ENCODE measurements at places on chromosomes 12 and 14.
A peak's percentile ranks its signal among the peaks of the same experiment; 100 is the strongest.

DNA sequence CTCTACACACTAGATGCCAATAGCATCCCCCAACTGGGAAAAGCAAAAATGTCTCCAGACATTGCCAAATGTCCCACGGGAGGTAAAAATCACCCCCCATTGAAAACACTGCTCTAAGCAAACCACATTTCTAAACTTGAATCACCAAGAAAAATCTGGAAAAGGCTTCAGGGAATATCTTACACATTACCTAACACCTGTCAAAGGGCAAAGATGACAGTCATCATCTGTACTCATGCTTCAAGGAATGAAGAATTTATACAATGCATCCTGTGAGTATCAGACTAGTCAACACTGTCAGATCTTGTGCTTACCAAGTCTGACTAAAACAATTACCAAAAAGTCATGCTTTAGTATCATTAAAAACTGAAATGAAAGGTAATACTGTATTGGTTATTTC is 161.6 kb upstream of the SOX5 start:
- DNase-seq = no peak

GRCh38 chr12:2494486-2495192 is 300.1 kb upstream of the FKBP4 start:
- DNase-seq = no peak

GRCh38 chr14:52998376-52999015 is 47.6 kb upstream of the FERMT2 start:
- no peak for DNase-seq

DNA sequence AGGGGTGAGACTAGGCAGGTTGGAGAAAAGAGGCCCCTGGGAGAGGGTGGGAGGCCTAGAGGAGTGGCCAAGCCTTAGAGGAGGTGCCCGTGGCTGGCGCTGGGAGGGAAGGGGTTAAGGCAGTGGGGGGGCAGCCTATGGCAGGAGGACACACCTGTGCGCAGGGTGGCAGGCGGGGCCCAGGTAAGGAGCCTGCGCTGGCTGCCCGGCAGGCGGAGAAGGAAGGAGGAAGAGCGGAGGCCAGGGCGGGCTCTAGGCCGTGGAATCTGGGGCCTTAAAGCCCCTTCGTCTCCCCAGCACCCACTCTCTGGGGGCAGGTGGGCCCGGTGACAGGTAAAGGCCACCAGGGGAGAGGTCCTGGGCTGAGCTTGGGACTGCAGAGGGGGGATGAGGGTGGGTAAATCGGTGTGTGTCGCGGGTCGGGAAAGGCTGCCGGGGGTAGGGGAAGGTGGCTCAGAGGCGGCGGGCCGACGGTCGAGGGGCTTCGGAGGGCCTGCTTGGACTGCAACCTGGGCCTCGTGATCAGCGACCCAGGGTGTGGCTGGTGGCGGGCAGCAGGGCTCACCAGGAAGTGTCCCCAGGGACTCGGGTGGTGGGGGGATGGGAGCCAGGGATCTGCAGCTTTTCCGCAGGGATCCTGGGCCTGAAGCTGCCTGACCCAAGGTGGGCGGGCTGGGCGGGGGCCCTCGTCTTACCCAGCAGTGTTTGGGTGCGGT is 7.3 kb downstream of the PHB2 start:
- no peak for DNase-seq

DNA sequence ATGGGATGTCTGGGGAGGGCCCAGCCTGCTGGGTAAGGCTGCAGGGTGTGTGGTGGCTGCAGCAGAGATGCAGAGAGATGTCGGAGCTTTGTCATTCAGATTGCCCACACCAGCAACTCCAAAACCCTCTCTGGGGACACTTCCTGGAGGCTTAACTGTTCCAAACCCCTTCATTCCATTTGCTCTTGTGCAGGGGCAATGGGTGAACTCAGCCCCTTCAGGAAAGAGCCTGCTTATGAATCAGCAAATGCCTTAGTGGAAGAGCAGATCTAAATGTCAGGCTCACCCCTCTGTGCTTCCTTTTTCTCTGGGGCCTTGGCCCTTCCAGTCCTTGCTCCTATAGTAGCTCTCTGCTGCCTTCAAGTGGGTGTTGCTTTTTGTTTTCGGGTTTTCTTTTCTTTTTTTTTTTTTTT is 36.7 kb upstream of the GPATCH2L start:
- DNase-seq = no peak

GRCh38 chr14:68199554-68200151 is 380.1 kb downstream of the RAD51B start:
- peak; percentile 8 for DNase-seq

DNA sequence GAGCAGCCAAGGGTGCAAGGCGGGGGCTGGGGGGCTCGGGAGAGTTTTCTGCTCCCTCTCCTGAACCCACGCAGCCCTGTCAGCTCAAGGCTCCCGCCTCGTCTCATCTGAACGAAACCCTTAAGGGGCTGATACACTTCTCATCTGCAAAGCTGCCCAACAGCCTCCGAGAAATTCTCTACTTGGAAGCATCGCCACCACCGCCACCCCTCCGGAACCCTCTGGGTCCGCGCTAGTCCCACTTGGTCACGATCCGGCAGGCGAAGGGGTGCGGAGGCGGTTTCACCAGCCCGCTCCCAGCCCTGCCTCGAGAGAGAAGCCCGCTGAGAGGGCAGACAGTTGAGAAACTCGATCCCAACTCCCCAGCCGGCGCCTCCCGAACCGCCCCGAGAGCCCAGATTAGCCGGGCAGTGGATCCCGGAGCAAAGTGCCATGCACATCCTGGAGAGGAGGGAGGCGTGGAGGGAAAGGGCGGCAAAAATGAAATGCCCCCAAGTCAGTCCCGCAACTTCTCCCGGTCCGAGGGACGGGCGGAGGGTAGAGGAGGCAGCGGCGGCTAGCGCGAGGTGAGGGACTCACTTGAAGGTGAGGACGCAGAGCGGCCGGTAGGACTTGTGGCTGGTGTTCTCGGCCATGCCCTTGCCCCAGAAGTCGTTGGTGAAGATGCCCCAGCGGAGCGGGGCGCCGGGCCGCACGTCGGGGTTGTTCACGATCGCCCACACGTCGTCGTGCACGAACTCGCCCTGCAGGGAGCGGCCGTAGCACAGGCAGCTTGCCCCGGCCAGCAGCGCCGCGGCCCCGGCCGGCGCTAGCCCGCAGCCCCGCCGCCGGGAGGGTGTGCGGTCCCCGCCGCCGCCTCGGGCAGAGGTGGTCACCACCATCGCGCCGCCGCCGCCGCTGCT is 620 bp downstream of the TMTC1 start:
- DNase-seq = peak; percentile 35

DNA sequence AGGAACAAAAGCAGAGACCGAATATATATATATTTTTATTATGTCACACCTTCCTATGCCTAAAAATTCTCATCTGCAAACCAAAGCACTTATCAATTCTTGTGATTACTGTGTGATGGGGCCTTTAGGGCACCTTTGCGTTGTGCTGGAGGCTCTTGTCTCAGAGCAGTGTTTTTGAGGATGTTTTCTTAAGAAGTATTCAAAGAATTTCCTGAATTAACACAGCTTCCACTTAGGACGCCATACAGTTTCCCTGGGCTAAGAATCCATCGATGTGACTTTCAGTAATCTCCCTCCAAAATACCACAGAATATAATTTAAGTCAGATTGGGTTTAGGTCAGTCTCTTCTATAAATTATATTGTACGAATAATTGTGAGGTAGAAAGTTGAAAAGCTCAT is 22.0 kb upstream of the HIF1A start:
- DNase-seq = no peak

DNA sequence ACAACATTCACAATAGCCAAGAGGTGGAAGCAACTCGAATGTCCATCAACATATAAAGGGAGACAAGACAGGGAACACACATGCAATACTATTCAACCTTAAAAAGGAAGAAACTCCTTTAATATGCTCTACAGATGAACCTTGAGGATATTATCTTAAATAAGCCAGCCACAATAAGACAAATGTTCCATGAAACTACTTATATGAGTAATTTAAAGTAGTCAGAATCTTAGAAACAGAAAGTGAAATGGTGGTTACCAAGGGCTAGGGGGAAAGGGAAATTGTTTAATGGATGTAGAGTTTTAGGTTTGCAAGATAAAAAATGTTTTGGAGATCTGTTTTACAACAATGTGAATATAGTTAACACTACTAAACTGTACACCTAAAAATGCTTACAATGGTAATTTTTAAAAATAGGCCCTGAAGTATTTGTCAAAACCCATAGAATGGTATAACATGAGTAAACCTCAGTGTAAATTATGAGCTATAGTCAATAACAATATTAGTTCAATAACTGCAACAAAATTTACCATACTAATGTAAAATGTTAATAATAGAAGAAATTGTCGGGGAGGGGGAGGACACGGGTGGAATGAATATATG is 71.1 kb downstream of the EGLN3 start:
- DNase-seq = no peak

DNA sequence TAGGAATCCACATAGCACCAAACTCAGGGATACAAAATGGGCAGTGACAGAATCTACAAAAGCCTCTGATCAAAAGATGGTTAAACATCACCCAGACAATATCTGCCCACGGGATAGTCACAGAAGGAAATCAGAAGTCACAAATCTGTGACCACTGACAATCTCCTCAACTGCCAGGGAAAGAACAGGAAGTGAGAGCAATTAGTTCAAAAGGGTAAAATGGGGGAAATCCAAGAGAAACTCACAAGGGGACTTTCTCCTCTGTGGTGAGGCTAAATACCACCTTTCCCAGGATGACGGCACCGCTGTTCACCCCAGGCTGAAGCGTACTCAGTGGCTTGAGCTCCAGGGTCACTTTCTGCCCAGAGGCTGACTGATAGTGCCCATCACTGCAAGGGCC is 10.7 kb downstream of the TTC5 start:
- DNase-seq = no peak

DNA sequence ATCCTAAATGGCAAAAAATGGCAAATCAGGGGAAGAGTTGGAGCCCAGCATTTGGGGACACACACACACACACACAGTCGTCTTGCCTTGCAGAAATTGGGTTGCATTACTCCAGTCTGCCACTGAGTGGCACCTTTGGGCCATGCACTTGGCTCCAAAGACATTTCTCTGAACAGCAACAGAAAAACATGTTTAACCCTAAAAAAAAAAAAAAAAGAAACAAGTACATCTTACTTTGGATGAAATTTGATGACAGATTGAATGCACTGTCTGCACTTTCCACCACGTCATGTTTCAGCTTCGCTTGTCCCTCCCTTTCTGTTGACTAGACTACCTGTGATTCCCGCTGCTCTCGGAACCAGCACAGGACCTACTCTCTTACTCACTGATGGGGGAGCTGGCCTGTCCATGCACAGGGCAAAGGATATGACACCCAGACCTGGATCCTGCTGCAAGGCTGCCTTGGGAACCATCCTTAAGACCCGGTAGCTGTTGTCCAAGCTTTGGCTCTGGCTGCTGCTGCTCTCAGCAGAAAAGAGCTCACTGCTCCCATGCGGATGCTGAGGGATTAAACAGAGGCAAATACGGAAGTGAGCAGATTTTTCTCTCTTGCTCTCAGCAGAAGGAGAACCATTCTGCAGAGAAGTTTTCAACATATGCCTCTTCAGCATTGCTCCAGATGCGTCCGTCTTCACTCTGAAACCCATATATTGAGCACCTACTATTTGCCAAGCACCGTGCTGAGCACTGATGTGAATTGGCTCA is 376.8 kb downstream of the DPF3 start:
- DNase-seq = peak; percentile 77

DNA sequence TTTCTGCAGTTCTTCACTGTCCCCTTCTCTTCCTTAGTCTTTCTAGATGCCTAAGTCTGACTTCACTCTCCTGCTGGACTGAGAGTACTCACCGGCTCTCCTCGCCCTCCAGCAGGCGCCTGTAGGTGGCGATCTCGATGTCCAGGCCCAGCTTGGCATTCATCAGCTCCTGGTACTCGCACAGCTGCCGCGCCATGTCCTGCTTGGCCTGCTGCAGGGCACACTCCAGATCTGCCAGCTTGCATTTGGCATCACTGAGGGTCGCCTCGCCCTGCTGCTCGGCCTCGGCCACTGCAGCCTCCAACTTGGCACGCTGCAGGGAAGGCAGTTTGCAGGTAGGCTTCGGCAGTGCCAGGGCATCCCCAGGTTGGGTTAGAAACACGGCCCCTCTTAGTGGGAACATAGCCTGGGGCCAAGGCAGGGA is 5.2 kb downstream of the KRT84 start:
- peak; percentile 65 for DNase-seq

DNA sequence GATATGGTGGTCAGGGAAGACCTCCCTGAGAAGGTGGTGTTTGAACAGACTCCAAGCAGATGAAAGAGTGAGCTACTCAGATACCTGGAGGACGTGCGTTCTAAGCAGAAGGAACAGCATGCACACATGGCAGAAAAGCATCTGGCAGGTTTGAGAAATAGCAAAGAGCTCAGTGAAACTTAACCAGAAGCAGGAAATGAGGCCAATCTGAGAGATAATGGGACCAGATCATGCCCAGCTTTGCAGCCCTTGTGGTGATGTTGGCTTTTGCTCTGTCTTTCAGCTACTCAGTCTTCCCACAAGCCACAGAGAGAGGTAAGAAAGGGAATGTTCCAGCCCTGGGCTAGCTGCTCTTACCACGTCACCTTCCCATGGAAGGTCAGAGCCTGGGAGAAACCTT is 176.3 kb upstream of the GSC start:
- no peak for DNase-seq

DNA sequence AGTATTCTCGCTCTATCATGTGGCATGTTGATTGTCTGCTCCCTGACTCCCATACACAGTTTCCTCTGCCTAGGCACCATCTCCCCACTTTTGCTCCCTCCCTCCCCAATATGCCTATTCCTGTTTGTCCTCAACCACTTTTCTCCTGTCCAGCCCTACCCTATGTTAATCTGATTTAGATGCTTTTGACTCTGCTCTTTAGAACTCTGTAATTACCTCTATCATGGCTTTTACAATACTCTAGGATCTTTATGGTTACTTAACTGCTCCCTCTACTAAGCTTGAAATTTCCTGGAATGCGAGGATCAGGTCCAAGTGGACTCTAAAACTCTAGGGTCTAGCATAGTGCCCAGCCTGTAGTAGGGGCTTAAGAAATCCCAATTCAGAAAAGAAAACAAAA is 68.6 kb downstream of the TGFB3 start:
- DNase-seq = no peak

DNA sequence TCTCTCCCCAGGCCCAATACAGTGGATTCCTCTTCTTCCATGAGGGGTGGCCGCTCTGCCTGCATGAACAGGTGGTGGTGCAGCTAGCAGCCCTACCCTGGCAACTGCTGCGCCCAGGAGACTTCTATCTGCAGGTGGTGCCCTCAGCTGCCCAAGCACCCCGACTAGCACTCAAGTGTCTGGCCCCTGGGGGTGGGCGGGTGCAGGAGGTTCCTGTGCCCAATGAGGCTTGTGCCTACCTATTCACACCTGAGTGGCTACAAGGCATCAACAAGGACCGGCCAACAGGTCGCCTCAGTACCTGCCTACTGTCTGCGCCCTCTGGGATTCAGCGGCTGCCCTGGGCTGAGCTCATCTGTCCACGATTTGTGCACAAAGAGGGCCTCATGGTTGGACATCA is 3.8 kb downstream of the ARHGEF40 start:
- no peak for DNase-seq

DNA sequence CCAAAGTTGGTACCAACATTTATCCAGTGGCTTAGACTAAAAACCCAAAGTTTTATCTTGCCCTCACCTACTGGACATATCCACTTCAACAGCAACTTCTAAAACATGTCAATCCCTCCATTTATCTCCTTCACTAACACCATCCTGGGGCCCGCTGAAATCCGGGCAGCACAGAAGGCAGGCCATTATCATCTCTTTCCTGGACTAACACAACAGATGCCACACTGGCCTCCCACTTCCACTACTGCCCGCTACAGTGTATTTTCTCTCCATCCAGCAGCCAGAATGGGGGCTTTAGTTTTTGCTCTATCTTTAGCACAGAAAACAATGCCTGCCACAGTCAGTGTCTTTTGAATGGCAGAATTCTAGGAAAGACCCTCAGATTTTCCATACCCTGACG is 15.6 kb downstream of the ZFHX2 start:
- no peak for DNase-seq
